ENCODE measurements at places on chromosomes 16 and 17.

DNA sequence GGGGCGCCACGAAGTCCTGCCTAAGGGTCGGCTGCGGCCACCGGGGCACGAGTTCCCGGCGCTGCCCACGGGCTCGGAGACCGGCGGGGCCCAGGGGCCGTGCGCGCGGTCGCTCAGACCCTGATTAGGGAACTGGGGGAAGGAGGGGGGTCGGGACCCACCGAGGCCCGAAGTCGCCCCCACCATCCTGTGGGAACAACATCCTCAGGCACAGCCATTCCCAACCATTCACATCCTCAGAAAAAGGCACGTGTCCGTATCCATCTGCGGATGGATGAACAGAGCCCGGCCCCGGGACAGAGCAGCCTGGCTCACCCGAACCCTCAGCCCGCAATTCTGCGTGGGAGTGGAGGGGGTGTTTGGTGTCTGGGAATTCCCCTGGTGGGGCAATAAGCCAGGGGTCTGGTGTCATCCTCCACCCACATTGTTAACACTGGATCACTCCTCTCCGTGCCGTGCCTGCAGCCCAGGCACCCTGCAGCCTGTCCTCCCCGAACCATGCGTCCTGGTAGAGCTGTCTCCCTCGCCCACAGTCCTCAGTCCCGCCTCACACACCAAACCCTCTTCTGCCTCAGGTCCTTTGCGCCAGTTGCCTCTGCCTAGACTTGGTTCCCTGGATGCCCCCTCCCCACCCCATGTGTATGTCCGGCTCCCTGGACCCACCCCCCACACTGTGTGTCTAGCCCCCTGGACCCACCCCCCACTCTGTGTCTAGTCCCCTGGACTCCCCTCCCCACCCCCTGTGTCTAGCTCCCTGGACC lies 789 bp upstream of the CCDC57 start:
- peak; percentile 57 for ATAC-seq

GRCh38 chr17:31524926-31525800 lies 133.7 kb downstream of the RAB11FIP4 start:
- ATAC-seq, result peak; percentile 78

DNA sequence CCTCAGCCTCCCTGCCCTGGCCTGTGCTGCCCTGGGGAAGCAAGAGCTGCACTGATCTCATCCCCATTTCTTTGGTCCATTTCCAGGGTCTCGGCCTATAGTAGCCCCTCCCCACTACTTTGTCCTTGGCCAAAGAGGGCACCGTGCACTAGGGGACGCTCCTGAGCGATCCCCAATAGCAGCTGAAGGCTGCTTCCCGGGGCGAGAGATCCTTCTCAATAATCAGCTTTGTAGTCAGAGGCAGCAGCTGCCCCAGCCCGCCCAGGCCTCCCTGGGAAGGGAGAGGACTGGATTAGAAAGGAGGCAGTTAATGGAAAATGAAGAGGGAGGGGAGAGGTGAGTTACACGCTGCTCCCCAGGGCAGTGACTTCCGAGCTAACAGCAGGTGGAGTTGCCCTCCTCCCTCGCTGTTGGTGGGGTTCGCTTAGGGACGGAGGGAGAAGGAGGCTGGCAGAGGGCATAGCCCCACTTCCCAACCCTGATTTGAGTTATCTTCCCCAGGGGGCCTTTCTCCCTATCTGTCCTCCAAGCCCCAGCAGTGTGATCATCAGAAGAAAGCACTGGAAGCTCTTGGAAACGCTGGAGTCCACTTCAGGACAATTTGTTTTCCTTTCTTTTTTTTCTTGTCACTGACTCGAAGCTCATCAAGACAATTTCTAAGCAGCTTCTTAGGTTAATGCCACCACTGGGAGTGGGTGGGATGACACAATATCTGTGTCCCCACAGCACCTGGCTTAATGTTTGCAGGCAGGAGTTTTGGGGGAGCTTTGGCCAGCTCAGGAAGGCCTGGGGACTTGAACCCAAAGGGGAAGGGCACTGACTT lies 2.6 kb downstream of the MXRA7 start:
- no peak for ATAC-seq

DNA sequence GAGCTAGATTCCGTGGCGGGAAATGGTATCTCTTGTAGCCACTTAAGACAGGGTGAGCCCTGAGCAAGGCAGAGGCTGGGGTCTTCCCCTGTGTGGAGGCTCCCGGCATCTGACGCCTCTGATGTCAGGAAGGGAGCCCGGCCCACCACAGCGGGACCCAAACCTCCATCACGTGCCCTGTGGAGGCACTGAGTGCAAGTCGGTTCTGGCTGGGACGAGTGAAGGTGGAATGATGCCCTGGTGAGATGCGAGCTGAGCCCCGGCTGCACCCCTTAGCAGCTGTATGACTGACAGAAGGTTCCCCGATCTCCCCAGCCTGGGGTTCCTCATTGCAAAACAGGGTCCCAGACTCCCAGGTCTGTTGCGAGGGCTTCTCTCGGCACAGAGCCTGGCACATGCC lies 187.4 kb upstream of the TNRC6C start:
- ATAC-seq, result no peak

DNA sequence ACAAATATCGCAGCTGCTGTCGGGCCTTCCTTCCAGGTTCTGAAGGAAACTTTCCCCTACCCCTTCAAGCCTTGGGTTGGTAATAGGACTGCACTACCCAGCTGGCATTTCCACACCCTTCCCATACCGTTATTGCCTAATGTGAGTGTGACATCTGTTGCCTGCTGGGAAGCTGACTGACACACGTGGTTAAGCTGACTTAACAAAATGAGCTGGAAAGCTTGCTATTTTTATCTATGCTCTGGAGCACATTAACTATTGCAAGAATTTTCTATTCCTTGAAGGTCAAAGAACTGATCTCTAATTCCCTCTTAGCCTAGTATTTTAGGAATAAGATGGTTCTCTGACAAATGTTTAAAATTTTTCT lies 79.5 kb downstream of the PMP22 start:
- ATAC-seq, result peak; percentile 75

GRCh38 chr17:45689451-45689850 lies 94.7 kb upstream of the CRHR1 start:
- ATAC-seq, result no peak

GRCh38 chr16:4615384-4616046 lies 827 bp upstream of the UBALD1 start:
- no peak for ATAC-seq

DNA sequence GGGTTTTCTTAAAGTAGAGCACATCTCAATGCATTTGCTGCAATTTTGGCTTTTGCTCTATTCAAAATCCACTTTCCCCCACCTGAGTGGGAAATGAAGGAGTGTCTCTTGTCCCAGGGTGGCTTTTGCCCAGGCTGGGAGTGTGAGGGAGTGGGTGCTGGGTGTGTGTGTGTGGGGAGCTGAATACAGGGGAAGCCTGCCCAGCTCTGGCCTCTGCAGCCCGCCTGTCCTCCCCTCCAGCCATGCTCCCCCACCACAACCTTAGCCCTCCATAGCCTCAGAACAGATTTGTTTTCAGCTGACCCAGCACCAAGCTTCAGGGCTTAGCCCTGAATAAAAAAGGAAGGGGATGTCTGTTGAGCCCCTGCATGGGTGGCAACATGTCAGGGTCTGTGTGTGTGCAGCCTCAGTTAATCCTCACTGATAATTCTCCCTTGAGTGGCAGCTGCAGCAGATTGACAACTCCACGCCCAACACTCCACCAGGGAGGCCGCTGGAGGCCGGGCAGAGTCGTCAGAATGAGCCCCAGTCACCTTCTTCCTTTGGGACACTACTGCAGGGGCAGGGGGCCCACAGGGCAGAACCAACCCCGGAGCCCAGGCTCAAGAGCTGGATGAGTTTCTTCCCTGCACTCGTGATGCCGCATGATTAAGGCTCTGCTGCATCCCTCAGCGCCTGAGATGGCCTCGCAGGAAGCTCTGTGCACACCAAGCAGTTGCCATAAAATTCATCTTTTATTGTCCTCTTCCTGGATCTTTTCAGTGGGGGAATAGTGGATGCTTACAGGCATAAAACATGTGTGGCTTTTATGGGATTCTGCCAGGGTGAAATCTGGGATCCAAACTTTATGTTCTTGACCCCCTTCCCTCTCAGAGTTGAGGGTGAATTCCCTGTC lies 55.0 kb downstream of the SPACA3 start:
- no peak for ATAC-seq

DNA sequence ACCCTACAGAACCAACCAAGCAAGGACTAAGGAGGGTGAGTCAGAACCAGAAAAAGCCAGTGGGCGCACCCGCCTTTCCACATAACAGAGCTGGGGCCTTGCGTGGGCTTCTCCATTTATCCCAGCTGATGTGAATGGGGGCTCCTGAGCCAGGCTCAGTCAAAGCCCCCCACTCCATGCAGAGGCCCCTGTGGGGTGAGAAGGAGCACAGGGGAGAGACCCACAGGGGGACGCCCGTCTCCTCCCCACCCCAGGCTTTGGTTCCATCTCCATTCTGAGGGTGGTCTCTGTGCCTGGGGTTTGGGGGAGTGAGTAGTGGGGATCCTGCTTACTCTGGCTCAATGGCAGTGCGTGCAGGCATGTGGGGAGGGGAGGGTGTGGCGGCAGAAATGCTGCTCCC lies 210.1 kb upstream of the TNRC6C start:
- ATAC-seq, result no peak

- ATAC-seq, result peak; percentile 43
Measured at GRCh38 chr16:20410121-20410723, 888 bp downstream of the ACSM5 start.

- ATAC-seq, result no peak
Measured at GRCh38 chr17:16919663-16920627, 52.0 kb downstream of the TNFRSF13B start.

- no peak for ATAC-seq
Measured at GRCh38 chr16:48627148-48627547, 17.2 kb upstream of the N4BP1 start.

- ATAC-seq, result no peak
Measured at GRCh38 chr17:77246110-77247047, 105.6 kb downstream of the SEC14L1 start.

DNA sequence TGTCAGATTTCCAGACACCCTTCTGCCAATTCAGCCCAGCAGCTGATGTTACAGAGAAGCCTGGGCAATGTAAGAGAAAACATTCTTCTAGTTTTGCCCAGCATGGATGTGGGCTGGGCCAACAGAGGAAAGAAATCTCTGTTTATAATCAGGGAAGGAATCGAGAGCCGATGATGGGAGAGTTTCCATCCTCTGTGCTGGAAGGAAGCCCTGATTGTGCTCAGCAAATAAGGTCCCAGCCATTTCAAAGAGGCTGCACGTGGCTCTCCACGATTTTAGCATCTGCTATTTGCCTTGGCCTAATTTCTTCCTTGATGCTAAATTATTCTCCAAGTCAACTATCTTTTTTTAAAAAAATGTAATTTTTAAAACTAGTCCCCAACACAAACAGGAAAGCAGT lies 70.0 kb downstream of the IRX6 start:
- ATAC-seq, result no peak

DNA sequence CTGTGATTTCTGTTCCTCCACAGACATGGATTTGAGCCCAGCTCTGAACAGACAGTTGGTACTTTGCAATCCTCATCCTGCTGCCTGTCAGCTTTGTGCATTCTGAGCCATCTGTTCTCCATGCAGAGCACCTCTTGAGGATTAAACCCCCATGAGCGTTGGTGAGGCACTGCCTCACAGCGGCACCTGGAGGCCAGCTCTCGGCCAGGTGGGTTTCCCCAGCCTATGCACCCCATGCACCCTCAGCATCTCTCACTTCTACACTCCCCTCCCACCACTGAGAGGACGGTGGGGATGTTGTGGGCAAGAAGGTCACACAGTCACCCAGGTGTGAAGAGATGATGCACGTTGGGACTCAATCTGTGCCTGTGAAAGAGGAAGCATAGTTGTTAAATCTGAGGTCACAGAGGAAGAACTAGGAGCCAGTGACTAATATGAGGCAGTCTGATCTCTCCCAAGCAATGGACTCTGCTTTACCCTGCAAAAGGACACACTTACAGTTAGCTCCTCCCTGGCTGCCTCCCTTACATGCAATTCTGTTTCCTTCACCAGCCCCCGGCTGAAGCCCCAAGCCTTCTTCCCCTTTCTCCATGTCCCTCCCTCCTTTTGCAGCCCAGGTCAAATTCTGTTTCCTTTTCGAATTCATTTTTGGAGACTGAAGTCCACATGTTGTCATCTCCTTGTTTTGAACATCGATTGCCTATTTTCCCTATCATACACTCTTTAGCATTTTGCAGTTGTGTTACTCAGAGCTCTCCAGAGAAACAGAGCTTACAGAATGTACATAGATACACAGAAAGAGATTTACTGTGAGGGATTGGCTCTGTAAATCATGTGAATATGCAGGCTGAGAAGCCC lies 58.5 kb downstream of the HS3ST3B1 start:
- ATAC-seq, result no peak

DNA sequence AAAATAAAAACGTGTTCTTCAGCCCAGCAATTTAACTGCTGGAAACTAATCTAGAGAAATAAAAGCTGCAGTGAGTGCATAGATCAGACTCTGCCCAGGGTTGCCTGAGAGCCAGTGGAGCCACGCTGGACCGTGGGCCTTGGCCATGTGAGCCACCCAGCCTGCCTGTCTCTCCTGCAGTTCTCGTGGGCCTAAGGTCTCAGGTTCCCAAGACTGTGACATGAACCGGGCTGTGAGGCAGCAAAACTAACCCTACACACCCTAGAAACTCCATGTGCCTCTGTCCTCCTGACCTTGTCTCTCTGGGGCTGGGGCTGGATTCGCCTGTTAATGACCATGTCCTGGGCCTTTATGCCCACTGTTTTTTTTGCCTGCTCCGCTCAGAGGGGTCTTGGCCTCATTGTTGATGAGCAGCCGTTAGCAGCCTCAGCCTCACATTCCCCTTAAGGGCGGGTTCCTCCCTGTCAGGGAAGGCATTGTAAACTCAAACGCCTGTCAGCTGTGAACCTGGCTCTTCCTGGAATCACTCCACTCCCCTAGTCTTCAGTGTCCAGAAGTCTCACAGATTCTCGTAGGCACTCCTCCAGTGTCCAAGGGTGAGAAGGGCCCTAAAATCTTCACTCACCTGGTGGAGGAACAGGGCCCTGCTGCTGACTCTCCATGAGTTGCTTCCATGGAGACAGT lies 16.9 kb downstream of the C16orf90 start:
- no peak for ATAC-seq

- ATAC-seq, result no peak
Measured at GRCh38 chr17:31413081-31413799, 21.8 kb downstream of the RAB11FIP4 start.

DNA sequence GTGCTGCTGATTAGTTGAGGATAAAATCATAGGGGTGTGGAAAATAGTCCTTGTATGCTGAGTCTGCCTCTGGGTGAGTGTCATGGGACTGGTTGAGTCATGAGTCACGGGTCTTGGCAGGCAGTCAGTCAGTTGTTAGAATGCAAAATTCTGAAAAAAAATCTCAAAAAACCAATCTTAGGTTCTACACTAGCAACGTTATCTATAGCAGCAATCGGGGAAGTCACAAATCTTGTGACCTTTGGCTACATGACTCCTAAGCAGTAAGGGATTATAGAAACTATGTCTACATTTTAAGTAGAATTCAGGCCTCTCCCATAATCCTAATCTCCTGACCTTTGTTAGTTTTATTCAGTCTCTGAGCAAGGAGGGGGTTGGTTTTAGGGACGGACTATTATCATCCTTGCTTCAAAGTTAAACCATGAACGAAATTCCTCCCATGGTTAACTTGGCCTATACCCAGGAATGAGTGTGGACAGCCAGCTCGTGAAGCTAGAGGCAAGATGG lies 18.0 kb upstream of the PMFBP1 start:
- ATAC-seq, result no peak

Data from gastroesophageal sphincter (tissue), 4 donors.